GM23338 (cell line): ENCODE measurements at places on chromosomes 4 and X.

- DNase-seq = no peak
Observed at GRCh38 chrX:152861116-152861515, 30.3 kb downstream of the NSDHL start.

- DNase-seq = peak; percentile 39
Observed at GRCh38 chr4:182828360-182829025, 88.7 kb downstream of the DCTD start.

GRCh38 chrX:147978931-147979330 is 2.2 kb upstream of the FMR1NB start:
- DNase-seq = no peak

DNA sequence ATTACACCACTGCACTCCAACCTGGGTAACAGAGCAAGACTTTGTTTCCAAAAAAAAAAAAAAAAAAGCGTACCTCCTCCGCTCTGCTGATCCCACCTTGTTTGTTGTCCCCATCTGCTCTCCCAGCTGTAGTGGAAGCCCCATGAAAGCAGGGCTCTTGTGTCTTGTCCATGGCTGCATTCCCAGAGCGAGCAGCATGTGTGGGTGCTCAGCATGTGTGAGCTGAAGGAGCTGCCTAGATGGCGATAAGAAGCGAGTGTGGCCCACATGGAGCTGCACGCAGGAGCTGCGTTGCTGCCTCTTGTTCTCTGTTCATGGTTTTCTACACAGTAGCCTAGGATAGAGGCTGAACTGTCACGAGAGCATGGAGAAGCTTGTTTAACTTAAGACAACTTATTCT is 12.4 kb downstream of the NSD2 start:
- DNase-seq = no peak

- no peak for DNase-seq
Observed at GRCh38 chr4:25914670-25915352, 791 bp downstream of the SMIM20 start.

DNA sequence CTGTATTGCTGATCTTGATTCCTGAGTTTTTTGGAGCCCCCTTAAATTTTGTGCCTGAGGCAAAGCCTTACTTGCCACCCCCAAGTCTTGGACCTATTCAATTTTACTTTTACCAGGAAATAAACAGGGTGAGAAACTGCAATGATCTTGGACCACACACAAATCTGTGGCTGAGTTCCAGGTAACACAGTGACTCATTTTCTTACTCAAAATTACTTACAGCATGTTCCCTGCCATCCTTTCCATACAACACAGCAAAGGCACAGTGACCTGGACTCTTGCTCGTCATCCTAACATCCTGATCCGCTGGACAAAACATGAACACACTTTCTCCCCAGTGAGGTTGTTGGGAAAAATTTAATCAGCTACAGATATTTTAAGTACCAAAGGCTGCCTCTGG is 60.7 kb upstream of the S100G start:
- DNase-seq = no peak

DNA sequence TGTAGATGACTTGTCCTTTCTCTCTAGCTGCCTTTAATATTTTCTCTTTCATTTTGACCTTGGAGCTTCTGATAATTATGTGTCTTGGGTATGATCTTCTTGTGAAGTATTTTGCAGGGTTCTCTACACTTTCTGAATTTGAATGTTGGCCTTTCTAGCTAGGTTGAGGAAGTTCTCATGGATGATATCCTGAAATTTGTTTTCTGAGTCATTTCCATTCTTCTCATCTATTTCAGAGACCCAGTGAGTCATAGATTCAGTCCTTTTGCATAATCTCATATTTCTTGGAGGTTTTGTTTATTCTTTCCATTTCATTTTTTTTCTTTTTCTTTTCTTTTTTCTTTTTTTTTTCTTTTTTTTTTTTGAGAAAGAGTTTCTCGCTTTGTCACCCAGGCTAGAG is 585.7 kb upstream of the PABPC4L start:
- DNase-seq = no peak

- DNase-seq = no peak
Observed at GRCh38 chr4:101348995-101349800, 1.9 kb upstream of the PPP3CA start.

- DNase-seq = no peak
Observed at GRCh38 chr4:108035691-108036090, 46.0 kb downstream of the HADH start.

DNA sequence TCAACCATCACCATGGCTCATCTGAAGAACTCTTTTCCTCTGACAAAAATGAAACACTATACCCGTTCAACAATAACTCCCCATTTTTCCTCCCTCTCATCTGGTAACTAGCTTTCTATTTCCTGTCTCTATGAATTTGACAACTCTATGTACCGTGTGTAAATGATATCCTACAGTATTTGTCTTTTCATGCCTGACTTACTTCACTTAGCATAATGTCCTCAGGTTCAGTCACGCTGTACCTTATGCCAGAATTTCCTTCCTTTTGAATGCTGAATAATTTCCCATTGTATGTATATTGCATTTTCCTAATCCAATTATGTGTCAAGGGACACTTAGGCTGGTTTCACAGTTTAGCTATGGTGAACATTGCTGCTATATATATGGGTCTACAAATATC is 18.2 kb downstream of the MAGEA9 start:
- DNase-seq = no peak

DNA sequence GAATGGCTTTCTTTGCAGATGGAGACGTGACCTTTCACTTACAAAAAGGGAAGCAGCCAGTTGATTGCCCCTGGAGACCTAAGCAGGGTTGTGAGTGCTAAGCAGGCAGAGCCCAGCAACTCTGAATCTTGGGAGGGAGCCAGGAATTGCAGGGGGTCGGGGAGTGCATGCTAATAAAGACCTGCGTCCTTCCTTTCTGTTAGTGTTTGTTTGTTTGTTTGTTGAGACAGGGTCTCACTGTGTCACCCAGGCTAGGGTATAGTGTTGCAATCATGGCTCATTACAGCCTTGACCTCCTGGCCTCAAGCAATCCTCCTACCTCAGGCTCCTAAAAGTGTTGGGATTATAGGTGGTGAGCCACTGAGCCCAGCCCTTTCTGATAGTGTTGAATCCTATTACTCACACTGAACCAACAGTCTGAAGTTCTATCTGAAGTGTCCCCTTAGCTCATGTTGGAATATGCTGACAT is 137.4 kb downstream of the CEP135 start:
- peak; percentile 58 for DNase-seq

GRCh38 chrX:140918398-140919038 is 83.9 kb upstream of the SPANXB1 start:
- peak; percentile 86 for DNase-seq

DNA sequence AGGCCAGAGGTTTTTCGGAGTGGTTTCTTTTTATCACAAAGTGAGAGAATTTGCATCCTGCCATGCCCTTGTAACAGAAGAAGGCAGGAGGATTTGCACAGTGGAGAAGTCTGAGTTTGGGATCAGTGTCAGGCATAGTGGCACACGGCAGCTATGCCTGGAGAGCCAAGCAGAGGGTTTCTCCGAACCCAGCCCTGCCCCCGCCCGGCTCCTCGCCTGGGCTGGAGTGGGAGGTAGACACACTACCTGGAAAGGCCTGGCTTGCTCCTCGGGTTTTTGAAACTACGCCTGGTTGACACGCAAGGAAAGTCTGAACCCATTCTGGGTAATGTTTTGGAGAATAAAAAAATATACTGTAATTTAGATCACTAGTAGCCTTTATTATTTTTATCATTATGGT is 1653.6 kb upstream of the TENM3 start:
- DNase-seq = no peak
